ENCODE measurements at places on chromosomes 5 and 9.

DNA sequence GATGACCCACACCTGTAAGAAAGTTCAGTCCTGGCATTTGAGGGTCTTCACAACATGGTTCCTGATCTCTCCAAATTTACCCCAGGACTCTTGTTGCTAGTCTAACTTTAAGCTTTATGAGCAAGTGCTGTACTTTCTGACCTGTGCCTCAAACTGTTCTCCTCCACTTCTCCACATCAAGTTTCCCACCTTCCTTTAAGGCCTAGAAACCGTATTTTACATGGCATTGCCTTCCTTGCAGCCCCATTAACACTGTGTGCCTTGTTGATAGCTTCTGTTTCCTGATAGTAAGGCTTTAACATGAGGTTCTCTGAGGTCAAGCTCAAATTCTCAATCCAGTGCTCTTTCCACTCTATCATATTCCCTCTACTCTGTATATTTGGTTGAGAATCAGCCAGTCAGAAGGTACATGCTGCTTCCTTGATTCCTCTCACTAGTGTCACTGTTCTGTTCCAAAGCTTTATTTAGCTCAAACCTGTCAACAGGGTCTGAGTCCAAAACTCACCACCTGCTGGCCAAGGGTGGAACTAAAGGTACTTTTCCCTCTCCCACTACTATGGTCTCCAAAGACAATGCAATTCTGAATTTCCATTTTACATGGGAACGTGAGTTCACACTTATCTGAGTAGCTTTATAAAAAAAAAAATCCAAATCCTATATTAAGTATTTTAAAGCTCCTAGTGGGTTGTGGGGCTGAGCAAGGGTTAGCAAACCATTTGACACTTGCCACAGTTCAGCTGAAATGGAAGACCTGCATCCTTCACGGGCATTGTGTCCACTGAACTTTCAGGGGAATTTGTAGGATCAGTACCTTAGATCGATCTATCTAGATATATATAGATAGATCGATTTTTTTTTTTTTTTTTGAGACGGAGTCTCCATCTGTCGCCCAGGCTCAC, 21.1 kb downstream of the VCP start:
- DNase-seq = no peak

DNA sequence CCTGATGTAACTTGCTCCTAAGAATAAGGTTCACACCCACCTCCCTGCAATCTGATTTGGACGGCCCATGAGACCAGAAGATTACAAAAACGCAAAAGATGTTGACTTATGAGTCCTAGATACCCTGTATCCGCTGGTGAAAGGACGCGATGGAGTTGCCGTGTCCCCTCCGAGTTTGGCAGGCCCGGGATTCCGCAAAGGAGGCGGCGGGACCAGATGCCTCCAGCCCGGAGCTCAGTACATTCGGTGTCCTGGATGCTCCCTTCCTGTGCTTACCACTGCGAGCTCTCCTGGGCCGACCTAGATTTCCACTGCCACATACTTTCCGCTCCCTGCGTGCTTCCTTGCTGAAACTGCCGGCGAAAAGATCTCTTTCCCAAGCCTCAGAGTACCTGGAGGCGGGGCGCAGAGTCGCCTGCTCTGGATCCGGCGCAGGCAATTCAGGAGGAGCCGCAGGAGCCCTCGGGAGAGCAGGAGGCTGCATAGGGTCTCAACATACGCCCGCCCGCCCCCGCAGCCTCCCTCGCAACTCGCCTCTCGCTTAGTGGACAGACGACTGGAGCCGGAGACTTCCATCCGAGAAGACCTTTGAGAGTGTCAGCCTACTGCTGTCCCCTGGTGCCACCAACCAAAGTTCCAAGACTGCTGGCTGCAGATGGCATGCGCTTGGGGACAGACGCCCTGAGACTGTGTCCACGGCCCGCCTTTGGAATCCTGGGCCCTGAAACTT, 39.8 kb downstream of the ANXA2R start:
- no peak for DNase-seq

- DNase-seq = peak; percentile 62
These were observed 53.7 kb downstream of the LHFPL2 start for GRCh38 chr5:78594610-78595457.

DNA sequence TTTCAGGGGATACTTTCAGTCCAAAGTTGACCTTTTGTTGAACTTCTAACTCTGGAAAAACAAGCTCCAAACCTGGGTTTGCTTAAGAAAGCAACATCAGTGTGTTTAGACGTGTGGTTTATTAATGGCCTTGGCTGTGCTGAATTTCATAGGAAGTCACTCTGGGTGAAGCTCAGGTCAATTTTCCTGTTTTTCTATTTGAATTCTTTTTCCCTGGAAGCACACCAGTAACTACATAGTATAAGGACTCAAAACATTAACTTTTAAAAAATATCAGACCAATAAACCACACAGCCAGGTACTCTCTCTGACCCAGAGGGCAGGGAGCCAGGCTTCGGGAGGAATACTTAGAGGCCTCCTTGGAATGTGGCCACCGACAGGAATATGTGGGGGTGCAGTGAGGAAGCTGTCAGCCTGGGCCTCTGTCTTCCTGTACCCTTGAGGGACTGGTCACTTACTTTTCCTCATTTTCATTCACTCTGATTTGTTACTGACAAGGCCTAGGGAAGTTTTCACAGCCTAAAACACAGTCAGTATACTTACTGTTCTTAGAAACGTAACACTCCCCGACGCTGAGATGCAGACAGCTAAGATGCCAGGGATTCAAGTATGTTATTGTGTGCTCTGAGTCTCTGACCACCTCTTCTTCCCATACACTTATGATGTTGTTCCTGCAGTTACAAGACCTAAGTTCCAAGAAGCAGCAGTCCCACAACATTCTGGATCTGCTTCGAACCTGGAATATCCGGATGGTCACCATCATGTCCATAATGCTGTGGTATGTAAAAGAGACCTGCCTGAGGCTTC, 18.9 kb downstream of the SLC22A5 start:
- peak; percentile 57 for DNase-seq

- no peak for DNase-seq
These were observed 59.1 kb downstream of the HMHB1 start for GRCh38 chr5:143870871-143871632.

DNA sequence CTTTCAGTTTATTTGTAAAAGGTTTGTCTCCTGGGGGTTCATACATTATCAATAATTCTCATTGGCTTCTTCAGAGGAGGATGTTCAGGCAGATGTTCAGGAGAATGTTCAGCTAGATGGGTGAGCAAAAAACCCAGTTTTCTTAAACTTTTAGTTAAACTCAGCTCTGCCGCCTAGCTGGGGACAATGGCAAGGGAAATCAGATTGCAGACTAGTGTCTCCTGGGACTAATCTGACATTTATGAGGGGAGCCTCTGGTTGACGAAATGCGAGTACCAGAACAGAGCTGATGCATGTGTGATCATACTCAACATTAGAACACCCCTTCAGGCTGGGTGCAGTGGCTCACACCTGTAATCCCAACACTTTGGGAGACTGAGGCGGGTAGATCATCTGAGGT, 314.4 kb downstream of the ARL15 start:
- no peak for DNase-seq

DNA sequence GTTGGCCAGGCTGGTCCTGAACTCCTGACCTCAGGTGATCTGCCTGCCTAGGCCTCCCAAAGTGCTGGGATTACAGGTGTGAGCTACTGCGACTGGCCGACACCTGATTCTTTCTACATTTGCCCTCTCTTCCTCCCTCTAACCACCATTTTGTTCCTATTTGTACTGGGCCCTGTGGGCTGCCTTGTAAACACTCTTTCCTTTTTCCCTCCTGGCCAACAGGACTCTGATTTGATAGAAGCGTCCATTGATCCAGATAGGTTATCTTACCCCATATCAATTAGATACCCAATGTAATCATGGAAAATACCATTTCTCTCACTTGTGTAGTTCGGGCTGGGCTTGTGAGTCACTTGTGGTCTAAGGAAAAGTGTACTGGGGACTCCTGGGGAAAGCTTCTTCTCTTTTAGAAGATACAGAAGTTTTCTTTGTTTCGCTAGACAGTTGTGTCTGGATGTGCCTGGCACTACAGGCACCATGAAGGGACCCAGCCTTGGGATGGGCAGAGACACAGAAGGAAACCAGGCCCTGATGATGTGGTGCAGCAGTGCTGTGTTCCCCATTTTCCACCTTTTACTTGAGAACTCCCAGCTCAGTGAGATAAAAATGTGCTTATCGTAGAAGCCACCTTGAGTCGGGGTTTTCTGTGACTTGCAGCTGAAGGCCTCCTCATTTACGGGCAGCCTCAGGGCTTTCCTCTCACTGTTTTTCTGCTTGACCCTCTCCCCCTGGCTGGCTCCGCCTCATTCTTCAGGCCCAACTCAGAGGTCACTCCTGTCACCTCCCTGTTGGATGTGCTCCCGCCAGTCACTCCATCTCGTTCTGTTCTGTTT, 32.8 kb upstream of the CPEB4 start:
- no peak for DNase-seq

GRCh38 chr5:132010989-132011621, 353 bp downstream of the ACSL6 start:
- DNase-seq = peak; percentile 49

DNA sequence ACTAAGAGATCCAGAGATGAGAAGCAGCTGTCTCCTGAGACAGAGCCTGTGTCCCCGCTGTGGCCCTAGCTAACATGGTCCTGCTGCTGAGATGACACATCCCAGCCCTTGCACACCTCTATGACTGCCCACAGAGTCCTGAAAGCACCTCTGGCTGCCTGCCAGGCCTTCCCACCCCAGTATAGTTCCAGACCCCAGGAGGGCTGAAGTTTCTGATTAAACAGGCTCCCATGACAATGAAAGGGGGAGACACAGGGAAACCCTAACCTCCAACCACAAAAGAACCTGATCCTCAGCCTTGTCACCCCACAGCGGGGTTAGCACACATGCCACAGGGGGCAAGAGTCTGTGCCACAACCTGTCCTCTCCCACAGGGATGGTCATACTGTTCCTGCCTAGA, 15.6 kb downstream of the CIZ1 start:
- no peak for DNase-seq

- DNase-seq = no peak
These were observed 191.8 kb upstream of the SMC2 start for GRCh38 chr9:103902263-103902662.

- DNase-seq = no peak
These were observed 17.5 kb downstream of the CAPSL start for GRCh38 chr5:35920890-35921289.

- peak; percentile 1 for DNase-seq
These were observed 15.3 kb upstream of the KIF12 start for GRCh38 chr9:114114364-114114763.

DNA sequence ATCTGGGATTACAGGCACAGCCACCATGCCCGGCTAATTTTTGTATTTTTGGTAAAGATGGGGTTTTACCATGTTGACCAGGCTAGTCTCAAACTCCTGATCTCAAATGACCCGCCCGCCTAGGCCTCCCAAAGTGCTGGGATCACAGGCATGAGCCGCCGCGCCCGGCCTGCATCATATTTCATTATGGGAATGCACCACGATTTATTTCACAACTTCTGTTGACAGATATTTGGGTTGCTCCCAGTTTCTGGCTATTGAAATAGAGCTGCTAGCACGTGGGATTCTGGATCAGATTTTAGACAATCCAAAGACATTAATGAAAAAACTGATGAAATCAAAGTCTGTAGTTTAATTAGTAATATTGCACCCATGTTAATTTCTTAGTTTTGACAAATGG, 48.4 kb upstream of the FUBP3 start:
- DNase-seq = no peak

DNA sequence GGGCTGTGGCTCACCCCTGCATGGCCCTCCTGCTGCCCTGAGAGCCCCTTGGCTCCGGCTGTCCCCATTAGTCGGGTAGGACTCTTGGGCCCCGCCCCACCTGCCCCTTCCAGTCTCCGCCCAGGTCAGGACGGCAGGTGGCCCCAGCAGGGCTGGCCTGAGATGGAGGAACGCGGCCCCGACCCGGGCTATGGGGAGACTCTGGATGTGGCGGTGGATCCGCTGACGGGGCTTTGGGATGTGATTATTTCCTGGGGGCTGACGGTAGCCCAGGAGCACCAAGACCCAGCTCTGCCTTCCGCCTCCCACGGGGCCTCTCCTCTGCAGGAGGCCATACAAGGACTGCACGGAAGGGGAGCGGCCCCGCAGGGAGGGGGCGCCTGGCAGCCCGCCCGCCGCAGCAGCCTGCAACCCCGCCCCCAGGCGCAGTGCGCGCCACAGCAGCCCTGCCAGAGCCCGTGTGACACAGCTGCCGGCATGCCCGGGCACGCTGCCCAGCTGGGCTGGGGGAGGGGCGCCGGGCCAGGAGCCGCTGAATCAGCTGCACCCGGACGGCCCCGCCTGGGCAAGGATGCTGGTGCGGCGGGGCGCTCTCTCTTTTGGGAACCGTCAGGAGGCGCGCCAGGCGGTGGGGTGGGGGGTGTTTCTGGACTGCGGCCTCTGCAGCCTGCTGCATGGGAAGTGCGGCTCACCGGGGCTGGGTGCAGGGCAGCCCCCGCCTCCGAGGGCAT, 9.2 kb downstream of the TMEM250 start:
- peak; percentile 96 for DNase-seq

- DNase-seq = no peak
These were observed 70.0 kb downstream of the KLHL3 start for GRCh38 chr5:137665678-137666460.

DNA sequence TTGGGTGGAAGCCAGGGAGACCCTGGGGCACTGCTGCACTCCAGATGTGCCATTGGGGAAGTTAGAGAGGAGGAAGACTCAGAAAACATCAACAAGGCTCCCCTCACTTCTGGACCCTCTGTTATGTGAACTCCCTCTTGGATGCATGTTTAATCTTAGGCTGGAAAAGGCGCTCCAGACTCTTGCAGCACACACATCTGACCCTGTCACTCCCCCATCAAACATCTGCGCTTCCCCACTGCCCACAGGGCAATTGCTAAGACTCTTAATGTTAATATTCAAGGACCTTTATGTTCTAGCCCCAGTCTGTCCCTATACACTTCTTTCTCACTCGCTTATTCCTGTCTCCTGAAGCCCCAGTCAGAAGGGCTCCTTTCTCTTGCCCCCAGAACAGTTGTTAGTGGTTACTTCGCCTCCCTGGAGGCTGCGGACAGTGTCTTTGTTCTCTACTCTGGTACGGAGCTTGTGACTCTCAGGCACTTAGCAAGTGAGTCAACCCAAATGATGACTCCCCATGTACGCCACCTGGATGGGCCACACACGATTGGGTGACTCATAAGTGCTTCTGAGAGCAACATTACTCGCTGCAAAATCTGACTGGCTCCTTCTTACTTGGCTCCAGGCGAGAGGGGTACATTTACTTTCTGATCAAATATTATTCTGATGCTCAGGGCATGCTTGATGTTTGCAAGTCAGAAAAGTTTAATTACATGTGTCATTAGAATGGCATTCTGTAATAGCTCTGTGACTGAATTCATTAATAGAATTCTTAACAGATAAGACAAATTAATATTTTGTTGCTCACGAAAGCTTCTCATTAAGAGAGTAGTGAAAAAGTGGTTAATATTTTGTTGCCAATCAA, 193.6 kb downstream of the HSPA4 start:
- DNase-seq = peak; percentile 12

DNA sequence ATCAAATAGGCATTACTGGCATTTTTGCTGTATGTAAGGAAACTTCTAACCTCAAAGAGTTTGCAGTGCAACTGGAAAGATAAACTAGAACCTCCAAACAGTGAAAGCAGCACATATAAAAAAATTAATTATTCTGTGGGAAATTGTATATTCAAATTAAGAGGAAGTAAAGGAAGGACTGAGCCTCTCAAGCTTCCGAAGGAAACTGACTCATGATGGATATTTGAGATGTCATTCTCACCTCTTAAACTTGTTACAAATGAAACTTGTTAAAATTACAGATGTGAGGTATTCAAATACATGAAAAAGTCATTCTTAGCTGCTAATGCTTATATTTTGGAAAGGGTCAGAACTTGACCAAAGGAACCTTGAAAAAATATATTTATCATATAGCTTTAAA, 538.7 kb downstream of the PDE4D start:
- no peak for DNase-seq
